ENCODE measurements at places on chromosomes 1 and 21.

GRCh38 chr1:73909043-73909562, 288.9 kb downstream of the LRRIQ3 start:
- no peak for DNase-seq

DNA sequence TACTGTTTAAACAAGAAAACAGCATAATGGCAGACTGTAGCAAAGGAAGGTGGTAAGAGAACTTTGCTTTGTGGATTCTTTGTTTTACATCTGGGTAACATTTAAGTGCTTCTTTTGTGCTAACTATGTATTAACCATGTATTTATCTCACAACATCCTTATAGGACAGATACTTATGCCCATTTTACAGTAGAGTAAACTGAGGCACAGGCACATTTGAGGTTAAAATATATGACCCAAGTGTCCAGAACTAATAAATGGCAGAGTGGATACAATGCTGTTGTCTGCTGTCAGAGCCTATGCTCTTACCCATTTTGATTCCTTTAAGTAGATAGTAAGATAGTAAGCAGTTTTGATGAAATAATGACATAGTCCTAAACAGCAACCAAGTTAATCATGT, 7.3 kb downstream of the CAPZA1 start:
- no peak for DNase-seq

DNA sequence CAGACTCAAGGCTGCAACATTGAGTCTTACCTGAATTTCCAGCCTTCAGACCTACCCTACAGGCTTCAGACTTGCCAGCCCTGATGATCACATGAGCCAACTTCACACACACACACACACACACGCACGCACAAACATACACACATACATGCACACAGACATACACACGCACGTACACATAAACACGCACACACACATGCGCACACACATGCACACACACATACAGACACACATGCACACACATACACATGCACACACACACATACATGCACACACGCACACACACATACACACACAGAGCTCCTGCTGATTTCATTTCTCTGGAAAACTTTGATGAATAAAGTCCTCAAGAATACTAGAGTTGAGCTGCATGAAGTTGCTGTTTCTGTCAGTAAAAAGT, 78.3 kb upstream of the SLC2A1 start:
- DNase-seq = no peak

DNA sequence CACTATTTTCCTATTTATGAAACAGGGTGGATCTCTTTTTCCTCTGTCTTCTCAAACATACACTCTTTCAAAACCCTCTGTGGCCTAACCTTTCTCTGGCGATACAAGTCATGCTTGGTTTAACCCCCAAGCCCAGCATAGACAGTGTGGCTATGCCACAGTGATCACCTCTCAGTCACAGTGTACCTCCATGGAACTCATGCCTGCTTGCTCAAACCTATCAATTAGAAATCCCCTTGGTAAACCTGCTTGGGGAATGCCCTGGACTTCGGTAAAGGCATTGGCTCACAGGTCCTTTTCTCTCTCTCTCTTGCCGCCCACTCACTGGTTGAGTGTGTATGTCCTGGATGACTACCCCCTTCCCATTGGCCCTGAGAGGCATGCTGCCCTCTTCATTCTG, 147.5 kb downstream of the CYYR1 start:
- DNase-seq = no peak

DNA sequence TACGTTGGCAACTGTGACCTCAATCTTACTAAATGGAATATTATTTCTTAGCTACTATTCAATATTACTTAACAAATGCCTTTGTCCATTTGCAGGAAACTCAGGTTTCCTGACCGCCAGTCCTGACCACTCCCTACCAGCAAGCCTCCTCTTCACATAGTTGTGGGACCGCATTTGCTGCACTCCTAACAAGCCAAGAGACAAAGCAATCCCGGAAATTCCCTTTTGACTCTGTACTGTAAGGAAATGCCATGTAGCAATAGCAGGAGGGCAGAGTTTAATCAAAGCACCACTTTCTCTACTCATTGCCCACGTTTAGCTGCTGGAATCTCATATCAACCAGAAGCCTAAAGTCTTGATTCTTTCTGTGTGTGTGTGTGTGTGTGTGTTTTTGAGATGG, 28.1 kb upstream of the ACBD6 start:
- DNase-seq = no peak

DNA sequence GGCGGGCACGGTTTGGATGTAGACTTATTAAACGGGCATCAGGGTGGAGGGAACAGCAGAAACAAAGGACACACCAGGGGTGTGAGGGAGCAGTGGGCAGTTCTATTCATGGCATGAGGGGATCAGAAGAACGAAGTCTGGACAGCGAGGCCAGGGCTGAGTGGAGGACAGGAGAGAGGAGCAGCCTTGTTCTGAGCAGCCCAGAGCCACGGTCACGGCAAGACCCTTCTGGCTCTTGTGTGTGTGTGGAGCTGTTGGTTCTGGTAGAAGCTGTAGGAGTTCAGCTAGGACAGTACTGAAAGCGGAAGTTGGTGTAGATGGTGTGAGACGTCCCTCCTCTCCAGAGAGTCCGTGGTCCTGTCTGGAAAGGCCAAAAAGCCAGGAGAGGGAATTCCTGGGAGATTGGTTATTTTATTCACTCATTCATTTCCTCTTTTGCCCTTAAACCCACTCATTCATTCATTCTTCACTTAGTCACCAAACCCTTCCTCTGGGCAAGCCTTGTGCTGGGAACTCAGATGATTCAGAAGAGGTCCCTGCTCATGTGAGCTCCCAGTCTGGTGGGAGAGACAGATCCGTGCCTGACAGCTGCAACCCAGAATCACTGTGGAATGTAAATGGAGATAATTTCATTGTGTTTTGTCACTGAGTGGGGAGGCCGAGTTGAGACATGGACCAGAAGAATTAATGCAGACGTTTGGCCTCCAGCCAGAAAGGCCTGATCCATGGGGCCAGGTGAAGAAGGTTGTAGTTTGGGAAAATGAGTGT, 4.1 kb upstream of the ACOT11 start:
- no peak for DNase-seq

- DNase-seq = no peak
Measured at GRCh38 chr1:201260236-201260590, 23.1 kb upstream of the PKP1 start.

GRCh38 chr1:172588296-172589291, 55.6 kb downstream of the SUCO start:
- DNase-seq = no peak

GRCh38 chr1:58687516-58687915, 12.3 kb downstream of the MYSM1 start:
- DNase-seq = no peak

GRCh38 chr1:4421986-4422385, 232.4 kb upstream of the AJAP1 start:
- DNase-seq = no peak

DNA sequence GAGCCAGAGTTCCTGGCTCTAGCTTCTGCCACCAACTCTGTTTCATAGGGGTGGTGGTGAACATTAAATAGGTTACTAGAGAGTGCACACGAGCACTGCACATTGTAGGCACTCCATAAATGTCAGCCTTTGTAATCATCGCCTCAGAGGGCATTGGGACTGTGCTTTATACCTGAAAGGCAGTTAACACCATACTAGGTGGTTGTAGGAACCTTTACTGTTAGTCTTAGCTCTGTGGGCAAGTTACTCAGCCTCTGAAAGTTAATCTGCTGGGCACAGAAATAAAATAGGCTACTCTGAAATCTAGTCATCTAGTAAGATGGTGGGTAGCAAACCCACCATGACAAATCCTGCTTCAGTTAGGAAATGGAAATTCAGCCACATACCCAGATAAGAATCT, 37.6 kb downstream of the ARID1A start:
- no peak for DNase-seq

DNA sequence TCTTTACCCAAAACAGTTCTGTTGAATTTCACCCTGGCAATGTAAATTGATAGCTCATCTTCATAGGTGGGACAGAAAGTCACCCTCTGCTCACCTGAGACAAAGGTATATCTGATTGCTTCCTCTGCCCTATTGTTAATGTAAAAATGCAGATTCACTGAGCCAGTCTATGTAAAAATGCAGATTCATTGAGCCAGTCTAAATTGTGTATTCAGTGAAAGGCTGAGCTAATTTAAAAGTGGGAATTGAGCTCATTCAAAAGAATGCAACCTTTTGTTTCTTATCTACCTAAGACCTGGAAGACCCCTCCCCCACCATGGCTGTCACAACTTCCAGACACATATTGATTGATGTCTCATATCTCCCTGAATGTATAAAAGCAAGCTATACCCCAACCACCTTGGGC, 4.8 kb upstream of the MYSM1 start:
- DNase-seq = no peak

DNA sequence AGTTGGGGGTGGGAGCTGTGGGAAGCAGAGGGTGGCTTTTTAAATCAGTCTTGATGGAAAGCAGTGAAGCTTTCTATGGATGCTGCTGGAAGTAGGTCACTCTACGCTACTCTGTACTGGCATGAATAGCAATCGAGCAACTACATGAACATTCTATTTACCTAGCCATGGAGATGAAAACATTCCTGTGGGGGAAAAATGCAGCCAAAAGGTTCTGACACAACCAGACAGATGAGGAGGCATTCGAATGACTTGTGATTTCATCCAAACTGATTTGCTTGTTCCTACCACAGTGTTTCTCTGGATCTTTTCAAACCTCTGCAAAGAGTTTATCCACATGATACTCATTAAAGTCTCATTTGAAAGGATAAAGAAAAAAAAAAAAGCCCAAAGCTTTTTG, 95.0 kb downstream of the ASTN1 start:
- no peak for DNase-seq

DNA sequence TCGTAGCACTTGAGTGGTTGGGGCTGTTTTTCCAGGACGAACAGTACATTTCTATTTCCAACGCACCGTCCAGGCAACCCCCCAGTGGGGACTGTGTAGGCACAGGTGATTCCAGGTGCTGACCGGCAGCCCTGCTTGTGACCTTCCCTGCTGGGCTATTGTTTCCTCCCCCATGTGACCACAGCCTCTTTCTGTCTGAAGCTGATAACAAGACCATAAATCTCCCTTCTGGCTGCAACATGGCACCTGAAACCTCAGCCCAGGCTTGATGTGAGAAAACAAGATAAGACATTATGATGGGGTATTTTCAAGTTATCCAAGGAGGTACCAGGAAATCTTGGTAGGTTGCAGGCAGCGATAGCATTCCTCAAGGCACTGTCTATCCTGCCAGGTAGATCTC, 48.2 kb downstream of the HLX start:
- no peak for DNase-seq

DNA sequence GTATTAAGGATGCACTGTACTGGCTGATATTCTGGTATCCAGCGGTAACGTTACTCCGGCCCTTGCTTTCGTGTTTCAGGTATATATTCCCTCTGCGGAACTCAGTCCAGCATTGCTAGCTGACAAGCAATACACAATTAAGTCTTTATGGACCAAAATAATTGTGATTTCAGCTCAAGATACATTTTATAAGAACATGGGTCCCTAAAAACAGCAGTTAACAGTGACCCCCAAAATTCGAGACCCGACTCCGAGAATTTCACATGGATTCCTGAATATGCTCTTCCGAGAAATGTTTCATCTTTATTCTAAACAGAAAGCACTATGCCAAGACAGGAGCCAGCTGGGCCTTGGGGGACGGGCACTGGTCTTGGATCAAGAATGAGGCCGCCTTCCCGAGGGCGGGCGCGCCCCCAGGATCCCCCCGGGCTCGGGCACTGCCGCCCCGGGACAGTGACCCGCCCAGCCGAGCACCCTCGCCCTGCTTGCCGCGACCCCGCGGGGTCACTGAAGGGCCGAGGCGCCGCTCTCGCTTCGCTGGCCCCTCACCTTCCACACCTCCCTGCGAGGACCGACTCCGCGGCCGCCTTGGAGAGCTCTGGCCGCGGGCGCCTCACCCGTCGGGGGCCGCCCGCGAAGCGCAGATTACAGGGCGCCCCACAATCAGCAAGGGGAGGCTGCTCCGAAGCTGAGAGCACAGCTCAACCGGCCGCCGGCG, 610 bp downstream of the SCYL3 start:
- peak; percentile 16 for DNase-seq

- no peak for DNase-seq
Measured at GRCh38 chr1:71400050-71400449, 319.2 kb upstream of the ZRANB2 start.

DNA sequence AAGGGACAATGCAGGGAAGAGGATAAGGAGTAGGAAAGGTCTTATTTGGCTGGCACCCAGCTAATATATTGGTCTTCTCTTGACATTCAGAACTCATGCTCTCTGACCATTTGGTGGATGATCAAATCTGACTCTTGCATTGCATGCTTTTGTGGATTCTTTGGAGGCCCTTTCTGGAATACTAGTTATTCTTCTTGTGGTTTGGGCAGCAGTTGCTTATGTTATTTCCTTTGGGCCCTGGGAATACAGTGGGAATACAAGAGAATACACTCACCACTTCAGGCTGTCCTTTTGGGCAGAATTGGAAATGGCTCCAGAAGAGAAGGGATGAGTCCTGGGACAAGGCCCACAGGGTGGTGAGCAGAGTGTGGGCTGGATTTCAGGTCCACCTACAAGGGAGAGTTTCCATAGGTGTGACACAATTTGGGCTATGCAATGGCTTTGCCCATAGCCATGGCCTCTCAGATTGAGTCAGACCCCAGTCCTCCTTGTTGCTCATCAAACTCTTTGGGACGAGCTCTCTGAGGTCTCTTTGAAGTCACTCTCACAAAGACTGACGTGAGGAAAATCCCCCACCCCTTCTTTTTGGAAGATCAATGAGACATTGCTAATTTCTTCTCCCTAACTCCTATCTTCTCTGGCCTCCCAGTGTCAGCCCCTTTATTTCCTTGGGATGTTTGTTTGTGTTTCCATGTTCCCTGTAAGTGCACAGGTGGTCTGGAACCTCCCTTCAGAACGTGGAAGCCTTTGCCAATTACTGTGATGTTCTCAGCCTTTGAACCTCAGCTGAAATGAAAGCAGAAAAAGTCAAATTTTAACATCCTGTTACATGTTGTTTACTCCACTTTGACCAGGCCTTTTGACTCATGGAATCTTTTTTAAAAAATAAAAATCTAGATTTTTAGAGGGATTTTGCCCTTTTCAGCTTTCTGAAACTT, 19.4 kb downstream of the HSD11B1 start:
- no peak for DNase-seq

DNA sequence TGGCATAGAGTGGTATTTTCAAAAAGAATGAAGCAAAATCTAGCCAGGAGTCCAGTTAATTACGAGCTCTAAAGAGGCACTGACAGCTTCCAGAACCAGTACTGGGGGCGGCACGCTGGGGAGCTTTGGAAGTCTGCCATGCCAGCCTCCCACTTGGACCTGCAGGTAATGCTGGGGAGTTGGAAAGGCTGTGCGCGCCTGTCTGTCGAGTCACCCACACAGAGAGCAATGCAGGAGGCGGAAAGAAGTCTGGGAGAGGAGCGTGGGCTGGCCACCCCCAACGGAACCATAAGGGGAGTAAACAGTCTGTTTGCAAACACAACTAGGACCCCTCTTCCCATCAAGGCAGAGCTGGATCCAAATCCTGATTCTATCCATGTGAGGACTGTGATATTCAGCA, 84.5 kb downstream of the BEND5 start:
- no peak for DNase-seq
